A549 treated with AZD2906 at 1 μM for 4 hours (cell line): ENCODE measurements at places on chromosomes 5 and 9. TPM values are rescaled to one million over a fixed set of nuclear protein-coding genes. Genes with fewer than 3 reads are reported as not detected.

Gene SEMA5A
- total RNA-seq: under 0.01 TPM in 2 of 5 replicates, not detected in the others

Gene RARS1
- 86.5 to 119 TPM (median 91.3 TPM) in 5 replicates for total RNA-seq

Gene ZNF169
- total RNA-seq: 1.2 to 1.7 TPM (median 1.5 TPM) in 5 replicates

Gene SLC6A3
- total RNA-seq: 1.00 to 2.2 TPM (median 1.3 TPM) in 5 replicates

Gene SLC45A2
- total RNA-seq: not detected in 5 replicates

Gene SGCD
- 3.2 to 5.4 TPM (median 4.1 TPM) in 5 replicates for total RNA-seq

Gene PRRX2
- 5.3 to 12.3 TPM (median 10.4 TPM) in 5 replicates for total RNA-seq

Gene PAX5
- 0.01 to 0.09 TPM (median 0.03 TPM) in 5 replicates for total RNA-seq

Gene PCA3
- total RNA-seq: not detected in 5 replicates

Gene NTNG2
- 1.1 to 2.1 TPM (median 1.3 TPM) in 5 replicates for total RNA-seq

Gene TXNDC8
- not detected in 5 replicates for total RNA-seq

Gene PIP5K1B
- total RNA-seq: 0.04 TPM in 1 of 5 replicates, not detected in the others

Gene NUTM2F
- 0.02 TPM in 1 of 5 replicates, not detected in the others for total RNA-seq

Gene ABO
- total RNA-seq: not detected in 5 replicates

Gene GABRA1
- total RNA-seq: not detected in 5 replicates

Gene NEURL1B
- 9.9 to 12.0 TPM (median 10.9 TPM) in 5 replicates for total RNA-seq

Gene PIP5KL1
- 1.1 to 2.4 TPM (median 1.8 TPM) in 5 replicates for total RNA-seq

Gene REEP2
- total RNA-seq: 5.8 to 8.2 TPM (median 7.1 TPM) in 5 replicates

Gene KIF4B
- total RNA-seq: 0.01 to 0.06 TPM (median 0.03 TPM) in 4 of 5 replicates, not detected in the other
